ENCODE measurements at places on chromosomes 1 and 21. TPM values are rescaled to one million over a fixed set of nuclear protein-coding genes. Genes with fewer than 3 reads are reported as not detected.

GRCh38 chr21:19640964-19641363 lies 1237.4 kb upstream of the TMPRSS15 start:
- H3K4me1 ChIP-seq, result no peaks in the 10 kb centered on the region
- H3K27ac ChIP-seq, result no peak overlapping the region
- no peak for DNase-seq
- H3K36me3 ChIP-seq, result no peaks in the 10 kb centered on the region

Gene ZNF648
- not detected for total RNA-seq

DNA sequence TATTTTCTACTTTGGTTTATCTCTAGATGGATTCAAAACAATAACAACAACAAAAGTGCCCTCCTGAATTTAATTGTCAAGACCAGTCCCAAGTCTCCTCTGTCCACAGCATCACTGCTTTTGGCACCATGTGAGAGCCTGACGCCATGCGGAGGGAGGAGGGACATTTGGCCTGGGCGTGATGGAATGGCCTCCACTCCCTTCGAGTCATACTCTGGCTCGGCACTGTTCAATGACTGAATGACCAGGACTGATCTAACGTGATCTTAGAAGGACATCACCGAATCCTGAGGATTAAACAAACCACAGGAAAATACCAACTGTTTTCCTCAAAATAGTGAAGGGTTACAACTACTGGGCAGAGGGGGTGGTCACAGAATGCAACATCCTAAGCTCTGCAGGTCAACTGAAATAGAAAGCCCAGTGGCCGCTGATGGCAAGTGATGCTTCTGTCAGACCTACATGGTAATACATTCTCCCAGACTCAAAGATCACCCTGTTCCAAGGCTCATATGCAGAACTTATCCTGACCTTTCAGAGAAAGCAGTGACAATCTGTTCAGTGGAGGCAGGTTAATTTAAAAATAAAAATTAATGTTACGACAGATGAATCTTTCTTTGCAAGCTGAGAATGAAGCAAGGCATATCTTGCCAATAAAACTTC lies 19.1 kb downstream of the SRSF4 start:
- peak overlapping the region; percentile 24 for H3K27ac ChIP-seq
- H3K4me3 ChIP-seq, result no peak overlapping the region
- H3K36me3 ChIP-seq, result peaks cover 62% of the 10 kb centered on the region

DNA sequence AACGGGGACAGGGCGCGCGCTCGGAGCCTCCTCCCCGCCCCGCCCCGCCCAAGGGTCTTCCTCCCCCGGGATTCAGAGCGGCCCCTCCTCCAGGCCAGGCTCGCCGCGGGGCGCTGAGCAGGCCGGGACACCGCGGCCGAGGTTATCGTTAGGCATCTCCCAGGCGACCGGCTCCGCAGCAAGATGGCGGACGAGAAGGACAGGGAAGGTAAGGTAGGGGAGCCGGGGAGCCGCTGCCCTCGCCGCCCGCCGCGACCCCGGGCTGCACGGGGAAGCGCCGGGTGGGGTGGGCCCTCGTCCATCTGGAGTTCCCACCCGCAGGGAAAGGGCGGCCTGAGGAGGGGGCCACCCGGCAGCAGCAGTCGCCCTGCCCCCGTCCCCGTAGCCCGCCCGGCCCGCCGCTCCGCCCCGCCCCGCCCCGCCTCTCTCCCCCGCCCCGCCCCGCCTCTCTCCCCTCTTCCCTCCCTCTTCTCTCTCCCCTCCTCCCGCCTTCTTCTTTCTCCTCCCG lies 105.9 kb upstream of the HNRNPU start:
- peaks cover 5% of the 10 kb centered on the region for H3K4me1 ChIP-seq
- H3K27ac ChIP-seq, result peak overlapping the region; percentile 99
- no peaks in the 10 kb centered on the region for H3K27me3 ChIP-seq
- H3K4me3 ChIP-seq, result peak overlapping the region; percentile 81
- H3K36me3 ChIP-seq, result no peaks in the 10 kb centered on the region
- DNase-seq, result no peak
